NCI-H1092 treated with DMSO at 0.1 percent for 48 hours (cell line): ENCODE measurements at places on chromosomes 12 and 14.

- DNase-seq, result no peak
These were observed 38.3 kb upstream of the DYNC1H1 start for GRCh38 chr14:101926085-101926484.

DNA sequence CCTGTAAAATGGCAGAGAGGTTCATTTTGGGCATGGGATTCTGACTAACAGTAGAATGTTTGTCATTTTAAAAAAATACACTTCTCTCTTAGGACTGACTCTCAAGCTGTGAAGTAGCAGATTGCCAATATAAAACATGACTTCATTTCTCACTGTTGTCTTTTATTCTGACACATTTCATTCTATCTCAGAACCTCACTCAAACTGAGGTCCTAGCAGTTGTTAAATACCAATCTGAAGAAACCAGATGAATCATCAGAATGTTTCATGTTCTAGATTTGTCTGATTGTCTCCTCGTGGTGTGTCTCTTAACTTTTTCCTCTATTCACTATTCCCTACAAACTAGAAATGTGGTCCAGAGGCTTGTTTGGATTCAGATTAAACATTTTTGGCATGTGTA, 276.5 kb upstream of the NPAS3 start:
- no peak for DNase-seq

DNA sequence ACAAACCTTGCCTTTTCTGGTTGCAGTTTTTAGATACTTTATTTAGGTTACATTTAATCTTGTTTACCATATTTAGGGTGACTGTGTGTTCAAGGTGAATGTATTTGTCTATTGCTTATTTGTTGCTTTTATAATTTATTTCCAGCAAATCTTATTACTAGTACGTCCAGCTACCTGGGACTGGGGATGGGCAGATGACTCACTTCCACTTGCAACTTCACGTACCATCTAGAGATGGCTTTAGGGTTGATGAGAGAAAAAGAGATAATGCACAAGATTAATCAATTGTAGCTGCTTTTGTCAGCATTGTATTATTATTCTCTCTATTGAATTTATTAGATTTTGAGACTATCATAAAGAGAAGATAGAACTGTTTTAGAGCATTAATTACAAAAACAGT, 5.1 kb downstream of the MIPOL1 start:
- no peak for DNase-seq

- DNase-seq, result no peak
These were observed 17.5 kb downstream of the ZNF664 start for GRCh38 chr12:123990511-123990910.
